ENCODE measurements at places on chromosomes 7 and 10. TPM values are rescaled to one million over a fixed set of nuclear protein-coding genes. Genes with fewer than 3 reads are reported as not detected.

DNA sequence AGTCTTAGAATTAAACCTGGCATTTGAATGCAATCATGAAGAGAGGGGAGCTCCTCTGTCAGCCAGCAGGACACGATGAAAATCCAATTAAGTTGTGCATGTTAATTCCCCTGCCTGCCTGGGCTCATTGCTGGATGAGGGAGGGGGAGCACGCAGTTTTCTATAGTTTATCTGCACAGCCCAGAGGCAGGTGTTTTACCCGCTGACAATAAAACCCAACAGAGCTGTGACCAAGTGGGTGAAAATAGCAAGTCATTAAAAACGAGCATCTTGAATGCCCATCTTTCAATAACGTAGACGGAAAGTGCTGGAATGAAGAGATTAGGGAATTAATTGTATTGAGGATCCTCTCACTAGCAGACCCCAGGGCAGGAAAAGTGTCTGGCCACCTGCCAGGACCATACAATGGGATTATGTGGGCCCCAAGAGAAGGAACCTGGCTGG is 100.1 kb upstream of the FAM20C start:
- no peaks in the 10 kb centered on the region for H3K27me3 ChIP-seq
- no peak for DNase-seq
- H3K4me3 ChIP-seq: no peak overlapping the region
- H3K4me1 ChIP-seq: peaks cover 43% of the 10 kb centered on the region
- H3K27ac ChIP-seq: no peak overlapping the region

DNA sequence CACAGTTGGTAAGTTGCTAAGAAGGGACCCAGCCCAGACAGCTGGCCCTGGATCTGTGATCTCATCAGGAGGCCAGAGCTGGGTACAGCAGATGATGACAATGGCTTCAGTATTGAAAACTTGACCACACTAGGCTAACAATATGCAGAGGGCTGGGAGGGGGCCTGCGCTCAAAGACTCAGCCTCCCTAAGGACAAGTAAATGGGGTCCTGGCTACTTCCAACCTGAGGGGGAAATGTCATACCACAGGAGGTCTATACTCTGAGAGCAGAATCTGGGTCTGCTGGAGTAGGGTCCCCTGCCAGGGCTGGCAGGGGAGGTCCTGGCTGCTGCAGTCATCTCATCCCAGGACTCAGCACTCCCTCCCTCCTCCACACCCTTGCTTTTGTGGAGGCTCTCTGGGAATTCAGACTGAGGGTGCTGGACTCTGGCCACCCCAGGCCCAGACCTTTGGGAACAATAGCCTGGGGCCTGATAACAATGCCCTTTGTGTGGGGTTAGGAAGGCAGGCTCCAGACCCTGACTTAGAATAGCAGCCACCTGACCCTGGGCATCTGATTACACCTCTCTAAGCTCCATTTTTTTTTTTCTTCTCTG is 1.4 kb downstream of the FXYD4 start:
- no peaks in the 10 kb centered on the region for H3K4me1 ChIP-seq
- no peak overlapping the region for H3K27ac ChIP-seq
- DNase-seq: peak; percentile 30
- no peak overlapping the region for H3K4me3 ChIP-seq
- H3K27me3 ChIP-seq: no peaks in the 10 kb centered on the region

DNA sequence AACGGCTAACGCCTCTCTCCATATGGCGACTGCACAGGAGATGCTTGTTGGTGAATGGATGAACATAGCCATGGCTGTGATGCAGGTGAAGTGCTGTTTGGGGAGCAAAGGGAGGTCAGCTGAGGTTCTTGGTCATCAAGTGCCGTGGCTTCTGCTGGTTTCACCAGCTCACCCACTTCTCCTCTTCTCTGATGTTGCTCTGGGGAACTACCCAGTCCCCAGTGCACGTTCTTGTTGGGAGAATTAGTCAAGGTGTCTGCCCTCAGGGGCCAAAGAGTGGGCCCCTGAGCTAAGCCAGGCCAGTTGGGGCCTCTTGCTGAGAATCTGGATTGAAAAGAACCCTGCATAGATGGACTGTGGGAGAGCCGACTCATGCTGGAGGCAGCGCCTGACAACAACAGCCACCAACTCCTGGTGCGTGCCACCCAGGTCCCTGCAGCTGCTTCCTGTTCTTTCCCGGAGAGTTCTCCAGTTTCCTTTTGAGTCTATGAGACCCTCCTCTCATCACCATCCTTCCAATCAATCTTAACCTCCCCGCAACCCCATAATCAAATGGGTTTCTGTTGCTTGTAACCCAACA is 3.0 kb downstream of the BTBD16 start:
- no peak overlapping the region for H3K27ac ChIP-seq
- DNase-seq: peak; percentile 24
- peaks cover 21% of the 10 kb centered on the region for H3K36me3 ChIP-seq
- H3K27me3 ChIP-seq: no peaks in the 10 kb centered on the region
- H3K4me3 ChIP-seq: no peak overlapping the region
- no peaks in the 10 kb centered on the region for H3K4me1 ChIP-seq

GRCh38 chr7:144517749-144518148 is 114.3 kb upstream of the NOBOX start:
- H3K4me1 ChIP-seq: peaks cover 11% of the 10 kb centered on the region
- no peaks in the 10 kb centered on the region for H3K27me3 ChIP-seq
- DNase-seq: no peak
- no peak overlapping the region for H3K4me3 ChIP-seq

DNA sequence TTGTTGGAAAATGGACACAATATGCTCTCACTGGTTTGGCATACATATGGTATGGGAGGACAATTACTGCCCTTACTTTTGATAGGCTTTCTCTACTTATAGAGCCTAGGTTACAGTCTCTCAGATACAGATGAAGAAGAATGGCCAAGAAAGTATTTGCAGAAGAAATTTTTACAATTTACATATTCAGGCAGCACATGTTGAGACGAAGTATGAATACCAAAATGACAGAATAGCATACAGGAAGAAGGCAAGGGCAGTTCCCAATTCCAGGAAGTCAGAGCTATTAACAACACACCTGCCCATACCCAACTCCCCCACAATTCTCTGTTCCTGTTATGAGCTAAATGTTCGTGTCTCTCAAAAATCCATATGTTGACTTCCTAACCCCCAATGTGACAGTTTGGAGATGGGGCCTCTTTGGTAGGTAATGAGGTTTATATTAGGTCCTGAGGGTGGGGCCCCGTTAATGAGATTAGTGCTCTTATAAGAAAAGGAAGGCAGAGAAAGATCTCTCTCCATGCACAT is 67.8 kb downstream of the DOCK4 start:
- H3K27me3 ChIP-seq: no peaks in the 10 kb centered on the region
- peaks cover 23% of the 10 kb centered on the region for H3K4me1 ChIP-seq
- H3K4me3 ChIP-seq: no peak overlapping the region
- H3K27ac ChIP-seq: no peak overlapping the region
- no peak for DNase-seq
- no peaks in the 10 kb centered on the region for H3K36me3 ChIP-seq

- H3K27ac ChIP-seq: no peak overlapping the region
- peaks cover 19% of the 10 kb centered on the region for H3K4me1 ChIP-seq
- no peak overlapping the region for H3K4me3 ChIP-seq
- no peaks in the 10 kb centered on the region for H3K27me3 ChIP-seq
These were observed 114.6 kb downstream of the CYTH3 start for GRCh38 chr7:6157685-6158423.

- no peaks in the 10 kb centered on the region for H3K4me1 ChIP-seq
- H3K36me3 ChIP-seq: no peaks in the 10 kb centered on the region
- H3K27ac ChIP-seq: no peak overlapping the region
- no peaks in the 10 kb centered on the region for H3K27me3 ChIP-seq
- H3K4me3 ChIP-seq: no peak overlapping the region
These were observed 282.1 kb downstream of the KCND2 start for GRCh38 chr7:120554960-120555571.

DNA sequence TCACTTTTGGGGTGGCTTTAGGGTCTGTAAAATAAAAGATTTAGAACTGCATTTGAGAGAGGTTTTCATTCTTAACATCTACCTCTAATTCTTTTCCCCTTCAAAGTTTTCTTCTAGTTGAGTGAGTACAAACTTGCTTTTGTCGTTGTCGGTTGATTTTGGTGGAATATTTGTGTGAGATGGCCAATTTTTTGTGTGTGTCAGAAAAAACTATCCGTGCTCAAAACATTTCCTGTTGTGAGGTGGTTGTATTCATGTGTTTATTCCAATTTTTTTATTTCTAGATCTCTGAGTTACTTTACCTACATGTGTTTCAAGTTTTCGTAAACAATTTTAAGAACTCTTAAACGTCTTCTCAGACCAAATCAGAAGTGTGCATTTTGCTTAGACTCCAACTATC is 1.6 kb downstream of the AHR start:
- H3K4me3 ChIP-seq: peak overlapping the region; percentile 93
- H3K27me3 ChIP-seq: no peaks in the 10 kb centered on the region
- no peaks in the 10 kb centered on the region for H3K36me3 ChIP-seq
- no peak for DNase-seq
- peak overlapping the region; percentile 93 for H3K27ac ChIP-seq

- no peak overlapping the region for H3K4me3 ChIP-seq
- no peak for DNase-seq
- H3K27ac ChIP-seq: no peak overlapping the region
- peaks cover 100% of the 10 kb centered on the region for H3K27me3 ChIP-seq
- peaks cover 27% of the 10 kb centered on the region for H3K4me1 ChIP-seq
These were observed 2.6 kb upstream of the TBX20 start for GRCh38 chr7:35256256-35257175.

- no peak overlapping the region for H3K4me3 ChIP-seq
- peak; percentile 75 for DNase-seq
- peaks cover 16% of the 10 kb centered on the region for H3K4me1 ChIP-seq
- peak overlapping the region; percentile 50 for H3K27ac ChIP-seq
- H3K36me3 ChIP-seq: peaks cover 15% of the 10 kb centered on the region
These were observed 15.9 kb downstream of the ZNF3 start for GRCh38 chr7:100065452-100066186.

DNA sequence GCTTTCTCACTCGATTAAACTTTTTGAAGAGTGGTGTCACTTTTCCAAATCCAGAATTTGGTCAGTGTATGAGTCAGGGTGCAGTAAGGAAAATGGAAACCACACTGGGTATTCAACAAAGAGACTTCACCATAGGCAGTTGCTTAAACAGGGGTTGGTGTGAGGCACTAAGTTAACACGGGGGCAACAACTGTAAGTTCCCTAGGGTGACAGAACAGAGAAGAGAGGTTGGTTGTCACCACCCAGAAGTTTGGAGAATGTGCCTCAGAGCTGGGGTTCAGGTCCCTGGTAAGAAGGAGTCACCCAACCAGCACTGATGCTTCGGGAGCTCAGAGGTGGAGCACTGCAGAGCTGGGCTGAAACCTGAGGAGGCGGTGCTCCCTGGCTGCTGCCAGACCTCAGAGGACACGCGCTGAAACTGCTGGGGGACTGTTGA is 170.4 kb downstream of the ARID5B start:
- DNase-seq: no peak
- no peaks in the 10 kb centered on the region for H3K27me3 ChIP-seq
- no peak overlapping the region for H3K4me3 ChIP-seq
- H3K27ac ChIP-seq: no peak overlapping the region
- H3K4me1 ChIP-seq: peaks cover 63% of the 10 kb centered on the region

DNA sequence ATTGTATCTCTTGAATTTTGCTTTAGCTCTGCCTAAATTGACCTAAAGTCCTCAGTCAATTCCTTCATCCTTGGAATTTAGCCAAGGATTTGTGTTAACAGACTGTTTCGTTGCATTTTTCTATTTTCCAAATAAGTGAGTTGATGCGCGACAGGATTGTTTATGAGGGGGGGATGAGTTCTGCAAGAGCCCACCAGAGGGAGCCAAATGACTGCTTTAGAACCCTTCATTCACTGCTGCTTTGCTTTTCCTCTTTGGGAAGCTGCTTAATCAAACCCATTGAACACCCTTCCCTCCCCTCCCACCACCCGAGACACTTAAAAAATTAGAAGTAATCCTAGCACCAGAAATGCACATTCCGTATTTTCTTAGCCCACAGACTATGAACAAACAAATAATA is 33.7 kb upstream of the PTF1A start:
- no peak for DNase-seq
- H3K36me3 ChIP-seq: no peaks in the 10 kb centered on the region
- no peak overlapping the region for H3K27ac ChIP-seq

DNA sequence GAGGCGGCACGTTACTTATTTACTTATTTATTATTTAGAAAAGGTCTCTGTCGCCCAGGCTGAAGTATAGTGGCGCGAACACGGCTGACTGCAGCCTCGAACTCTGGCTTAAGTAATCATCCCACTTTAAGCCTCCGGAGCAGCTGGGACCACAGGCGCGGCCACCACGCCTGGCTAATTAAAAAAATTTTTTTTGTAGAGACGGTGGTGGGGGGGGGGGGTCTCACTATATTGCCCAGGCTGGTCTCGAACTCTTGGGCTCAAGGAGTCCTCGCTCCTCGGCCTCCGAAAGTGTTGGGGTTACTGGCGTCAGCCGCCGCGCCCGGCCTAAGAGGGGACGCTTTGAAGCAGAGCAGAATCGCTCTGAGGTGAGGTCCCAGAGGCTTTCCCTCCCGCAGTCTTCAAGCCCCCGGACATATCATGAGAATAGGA is 675 bp upstream of the FRAT2 start:
- peak overlapping the region; percentile 95 for H3K27ac ChIP-seq
- no peak for DNase-seq
- peak overlapping the region; percentile 80 for H3K4me3 ChIP-seq
- H3K36me3 ChIP-seq: no peaks in the 10 kb centered on the region

DNA sequence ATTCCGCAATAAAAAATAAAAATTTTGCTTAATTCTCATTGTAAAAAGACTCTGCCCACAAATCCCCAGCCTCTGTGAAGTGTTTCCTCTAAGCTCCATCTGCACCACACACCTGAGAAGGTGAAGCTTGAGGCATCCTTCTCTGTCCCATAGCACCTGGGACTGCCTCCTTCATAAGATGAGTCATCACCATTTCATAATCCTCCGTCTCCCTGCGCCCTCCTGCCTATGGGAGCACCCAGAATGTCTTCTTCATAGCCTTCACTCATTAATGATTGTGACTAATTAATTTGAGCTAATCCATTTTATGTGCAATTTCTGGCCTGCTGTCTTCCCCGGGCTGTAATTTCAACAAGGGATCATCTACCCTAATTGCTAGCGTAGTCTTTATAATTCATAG is 90.3 kb downstream of the WDR11 start:
- no peaks in the 10 kb centered on the region for H3K36me3 ChIP-seq
- no peak for DNase-seq
- H3K4me3 ChIP-seq: no peak overlapping the region
- no peak overlapping the region for H3K27ac ChIP-seq
- H3K4me1 ChIP-seq: no peaks in the 10 kb centered on the region

The PNLIPRP3 gene
- not detected for total RNA-seq

The EPO gene
- total RNA-seq: not detected

The HOXA1 gene
- total RNA-seq: 0.14 TPM

The PGAM2 gene
- total RNA-seq: 0.71 TPM

The OIT3 gene
- total RNA-seq: not detected

All from sigmoid colon (tissue), 7 donors.